ENCODE measurements at places on chromosomes 3 and 15. TPM values are rescaled to one million over a fixed set of nuclear protein-coding genes. Genes with fewer than 3 reads are reported as not detected.

GRCh38 chr3:11642431-11643191 is 1.1 kb downstream of the VGLL4 start:
- DNase-seq = peak; percentile 75
- peaks cover 40% of the 10 kb centered on the region for H3K36me3 ChIP-seq
- H3K27ac ChIP-seq = peak overlapping the region; percentile 100
- H3K27me3 ChIP-seq = peaks cover 10% of the 10 kb centered on the region
- peak overlapping the region; percentile 100 for H3K4me3 ChIP-seq

DNA sequence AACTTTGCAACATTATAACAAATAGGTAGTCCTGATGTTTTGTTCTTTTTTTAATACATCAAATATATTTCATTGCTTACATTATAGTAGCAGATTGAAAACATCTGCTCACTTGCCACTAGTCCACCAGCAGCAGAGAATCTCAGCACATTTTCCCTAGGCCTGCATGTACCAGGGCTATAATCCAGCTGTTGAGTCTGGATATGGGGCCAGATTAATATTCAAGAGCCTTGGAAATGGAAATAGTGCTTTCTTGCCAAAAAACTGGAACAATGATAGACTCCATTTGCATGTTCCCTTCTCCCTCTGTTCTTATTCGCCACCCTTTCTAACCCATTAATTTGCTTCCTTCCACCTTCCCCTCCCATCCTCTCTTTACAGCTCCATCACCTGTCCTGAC is 288.0 kb downstream of the EPHA3 start:
- no peaks in the 10 kb centered on the region for H3K4me1 ChIP-seq
- no peak overlapping the region for H3K27ac ChIP-seq
- no peak overlapping the region for H3K4me3 ChIP-seq
- no peaks in the 10 kb centered on the region for H3K27me3 ChIP-seq

DNA sequence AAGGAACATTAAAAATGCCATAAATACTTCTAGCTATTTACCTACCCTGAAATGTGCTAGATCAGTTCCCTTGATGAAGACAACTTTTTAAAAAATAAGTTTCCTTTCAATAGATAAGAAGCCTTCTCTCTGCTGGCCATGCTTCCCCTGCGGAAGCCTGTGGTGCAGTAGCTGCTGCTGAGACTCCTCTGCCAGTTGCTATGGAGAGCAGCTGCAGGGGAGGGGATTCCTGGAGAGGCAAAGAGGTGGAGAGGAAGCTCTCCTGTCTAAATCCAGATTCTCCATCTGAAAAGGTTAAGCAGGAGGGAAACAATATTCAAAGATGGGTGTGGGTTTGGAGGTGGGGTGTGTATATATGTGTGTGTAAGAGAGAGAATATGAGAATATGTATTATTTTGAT is 69.8 kb upstream of the BFSP2 start:
- no peaks in the 10 kb centered on the region for H3K36me3 ChIP-seq
- H3K4me3 ChIP-seq = no peak overlapping the region
- peaks cover 8% of the 10 kb centered on the region for H3K27me3 ChIP-seq
- no peak overlapping the region for H3K27ac ChIP-seq
- H3K4me1 ChIP-seq = no peaks in the 10 kb centered on the region

GRCh38 chr3:164752812-164753211 is 325.5 kb downstream of the SI start:
- no peak overlapping the region for H3K4me3 ChIP-seq
- no peak for DNase-seq
- no peak overlapping the region for H3K27ac ChIP-seq
- H3K36me3 ChIP-seq = no peaks in the 10 kb centered on the region
- no peaks in the 10 kb centered on the region for H3K4me1 ChIP-seq

DNA sequence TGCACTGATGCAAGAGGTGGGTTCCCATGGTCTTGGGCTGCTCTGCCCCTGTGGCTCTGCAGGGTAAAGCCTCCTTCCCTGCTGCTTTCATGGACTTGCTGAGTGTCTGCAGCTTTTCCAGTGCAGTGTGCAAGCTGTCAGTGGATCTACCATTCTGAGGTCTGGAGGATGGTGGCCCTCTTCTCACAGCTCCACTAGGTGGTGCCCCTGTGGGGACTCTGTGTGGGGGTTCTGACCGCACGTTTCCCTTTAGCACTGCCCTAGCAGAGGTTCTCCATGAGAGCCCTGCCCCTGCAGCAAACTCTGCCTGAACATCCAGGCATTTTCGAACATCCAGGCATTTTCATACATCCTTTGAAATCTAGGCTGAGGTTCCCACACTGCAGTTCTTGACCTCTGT is 329.8 kb upstream of the NAALADL2 start:
- DNase-seq = no peak
- peaks cover 5% of the 10 kb centered on the region for H3K36me3 ChIP-seq
- H3K27ac ChIP-seq = no peak overlapping the region

DNA sequence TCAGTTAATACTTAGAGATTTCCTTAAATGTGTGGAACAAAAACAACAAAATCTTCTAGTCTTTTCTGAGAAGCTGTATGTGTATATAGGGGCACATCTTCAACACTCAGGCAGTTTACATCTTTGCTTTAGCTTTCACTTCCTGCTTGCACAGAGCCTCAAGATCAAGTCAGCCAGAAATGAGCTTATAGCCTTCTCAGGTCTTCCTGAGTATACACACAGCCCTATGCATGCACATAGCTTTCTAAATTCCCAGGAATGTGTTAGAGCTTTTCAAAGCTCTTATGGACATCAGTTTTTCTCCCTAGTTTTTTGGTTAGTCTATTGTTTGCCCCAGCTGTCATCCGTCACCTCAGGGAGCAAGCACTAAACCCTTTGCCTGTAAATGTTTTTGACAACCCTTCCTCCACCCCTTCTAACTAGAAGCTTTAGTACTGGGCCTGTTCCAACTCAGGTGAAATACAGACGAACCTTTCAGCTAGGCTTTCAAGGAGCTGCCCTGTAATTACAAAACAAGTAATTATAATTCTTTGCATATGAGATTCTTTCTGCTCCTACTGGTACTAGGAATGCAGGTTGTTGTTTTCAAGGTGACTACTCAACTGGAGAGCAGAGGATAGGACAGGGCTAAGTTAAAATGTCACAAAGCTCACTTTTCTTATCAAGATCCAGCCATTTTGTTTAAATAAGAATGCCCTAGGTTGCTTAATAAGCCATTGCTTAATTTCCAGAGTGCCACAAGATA is 22.6 kb upstream of the MTMR10 start:
- H3K4me1 ChIP-seq = peaks cover 45% of the 10 kb centered on the region
- DNase-seq = no peak
- no peak overlapping the region for H3K4me3 ChIP-seq
- peaks cover 20% of the 10 kb centered on the region for H3K36me3 ChIP-seq

GRCh38 chr3:186483611-186484340 is 60.4 kb downstream of the CRYGS start:
- H3K27me3 ChIP-seq = peaks cover 16% of the 10 kb centered on the region
- DNase-seq = peak; percentile 31
- H3K27ac ChIP-seq = no peak overlapping the region
- H3K36me3 ChIP-seq = no peaks in the 10 kb centered on the region
- no peak overlapping the region for H3K4me3 ChIP-seq

DNA sequence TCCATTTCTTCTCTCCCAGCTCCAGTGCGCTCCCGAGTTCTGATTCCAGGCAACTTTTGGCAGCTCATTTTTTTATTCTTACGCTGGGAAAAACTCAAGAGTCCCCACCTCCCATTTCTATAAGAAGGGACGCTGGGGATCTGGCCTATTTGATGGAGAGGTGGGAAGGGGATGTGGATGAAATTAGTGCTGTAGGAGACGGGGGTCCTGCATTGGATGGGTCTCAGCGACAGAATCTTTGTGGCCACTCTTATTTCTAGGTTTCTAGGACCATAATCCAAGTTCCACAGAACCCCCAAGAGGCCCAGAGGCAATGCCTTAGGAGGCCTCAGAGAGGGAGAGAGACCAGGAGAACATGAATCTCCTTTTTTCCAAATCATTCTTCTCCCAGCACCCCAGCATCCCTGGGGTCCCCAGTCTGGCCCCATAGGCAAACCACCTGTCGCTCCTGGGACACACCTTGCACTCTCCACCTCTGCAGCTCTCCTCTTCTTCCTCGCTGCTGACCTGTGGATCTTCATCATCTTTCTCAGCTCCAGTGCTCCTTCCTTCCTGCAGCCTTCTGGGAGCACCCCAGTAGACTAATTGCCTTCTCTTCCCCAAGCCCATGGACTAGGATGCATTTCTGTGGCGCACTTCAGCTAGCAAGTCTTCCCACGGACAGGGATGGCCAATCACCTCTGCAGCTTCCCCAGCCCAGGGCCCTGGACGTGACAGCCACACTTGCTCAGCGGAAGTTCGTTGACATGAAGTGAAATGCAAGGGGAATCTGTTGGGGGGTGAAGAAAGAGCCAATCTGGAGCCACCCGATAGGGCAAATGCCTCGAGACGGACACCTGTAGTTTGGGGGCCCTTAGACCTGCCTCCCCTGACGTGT is 100.1 kb upstream of the ALDH1A3 start:
- peaks cover 13% of the 10 kb centered on the region for H3K27me3 ChIP-seq
- DNase-seq = no peak
- no peak overlapping the region for H3K4me3 ChIP-seq
- H3K4me1 ChIP-seq = peaks cover 6% of the 10 kb centered on the region
- H3K36me3 ChIP-seq = no peaks in the 10 kb centered on the region

GRCh38 chr3:80238152-80238551 is 470.4 kb upstream of the ROBO1 start:
- H3K36me3 ChIP-seq = no peaks in the 10 kb centered on the region
- no peaks in the 10 kb centered on the region for H3K4me1 ChIP-seq
- no peak overlapping the region for H3K4me3 ChIP-seq
- H3K27ac ChIP-seq = no peak overlapping the region

DNA sequence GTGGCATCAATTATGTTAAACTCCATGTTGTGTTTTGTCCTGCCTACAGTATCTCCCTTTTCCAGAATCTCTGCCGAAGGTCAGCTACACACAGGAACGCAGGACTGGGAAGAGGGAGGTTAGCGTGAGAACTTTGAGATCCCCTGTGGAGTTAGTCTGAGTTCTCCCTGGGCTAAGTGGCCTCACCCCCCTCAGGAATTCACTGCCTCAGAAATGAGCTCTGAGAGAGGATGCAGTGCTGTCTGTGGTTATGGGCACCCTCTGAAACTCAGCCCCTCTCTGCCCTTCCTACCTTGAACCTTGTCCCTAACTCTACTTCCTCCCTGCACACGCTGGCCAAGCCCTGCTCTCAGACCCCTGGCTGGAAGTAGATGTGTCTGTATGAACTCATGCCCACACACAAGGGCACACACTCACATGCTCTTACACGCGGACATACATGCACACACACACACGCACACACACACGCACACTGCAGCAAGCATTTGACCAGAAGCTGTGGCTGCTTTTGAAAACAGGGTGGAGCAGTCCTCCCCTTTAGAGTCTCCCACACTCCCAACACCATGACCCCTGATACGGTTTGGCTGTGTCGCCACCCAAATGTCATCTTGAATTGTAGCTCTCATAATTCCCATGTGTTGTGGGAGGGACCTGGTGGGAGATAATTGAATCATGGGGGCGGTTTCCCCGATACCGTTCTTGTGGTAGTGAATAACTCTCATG is 5.3 kb upstream of the VIPR1 start:
- peaks cover 26% of the 10 kb centered on the region for H3K27me3 ChIP-seq
- peak overlapping the region; percentile 78 for H3K4me3 ChIP-seq
- peak; percentile 51 for DNase-seq

GRCh38 chr3:87503900-87504498 is 227.6 kb upstream of the POU1F1 start:
- no peak overlapping the region for H3K27ac ChIP-seq
- no peaks in the 10 kb centered on the region for H3K36me3 ChIP-seq
- DNase-seq = peak; percentile 73
- peaks cover 2% of the 10 kb centered on the region for H3K27me3 ChIP-seq

Gene KBTBD12
- total RNA-seq = not detected

Gene C3orf85
- not detected for total RNA-seq
